Uterus (tissue), 4 donors: ENCODE measurements at places on chromosomes 4 and X. TPM values are rescaled to one million over a fixed set of nuclear protein-coding genes. Genes with fewer than 3 reads are reported as not detected.

DNA sequence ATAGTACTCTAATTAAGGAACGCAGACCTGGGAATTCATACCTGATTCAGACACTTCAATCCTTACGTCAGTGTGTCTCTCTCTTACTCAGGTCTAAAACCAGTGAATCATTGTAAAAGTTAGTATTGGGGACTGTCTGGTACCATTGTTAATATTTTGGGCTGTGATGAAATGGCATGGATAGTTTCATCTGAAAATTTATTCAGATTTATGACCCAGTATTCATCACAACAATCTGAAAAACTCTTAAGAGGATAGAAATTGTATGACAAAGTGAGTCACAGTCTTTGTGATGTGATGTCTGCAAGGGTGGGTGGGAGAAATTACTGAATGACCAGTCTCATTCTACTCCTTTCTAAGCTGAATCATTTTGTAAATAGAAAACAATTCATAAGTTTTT, 10.3 kb downstream of the FGF2 start:
- H3K4me3 ChIP-seq: no peak overlapping the region
- no peak overlapping the region for H3K27ac ChIP-seq
- no peak for DNase-seq
- no peaks in the 10 kb centered on the region for H3K36me3 ChIP-seq

- peak overlapping the region; percentile 85 for H3K27ac ChIP-seq
- H3K4me3 ChIP-seq: no peak overlapping the region
- no peaks in the 10 kb centered on the region for H3K36me3 ChIP-seq
- no peak for DNase-seq
- no peaks in the 10 kb centered on the region for H3K27me3 ChIP-seq
These were observed 65.5 kb upstream of the LAS1L start for GRCh38 chrX:65600106-65600505.

- no peaks in the 10 kb centered on the region for H3K4me1 ChIP-seq
- H3K27me3 ChIP-seq: no peaks in the 10 kb centered on the region
- H3K4me3 ChIP-seq: no peak overlapping the region
- H3K27ac ChIP-seq: no peak overlapping the region
- no peaks in the 10 kb centered on the region for H3K36me3 ChIP-seq
These were observed 72.0 kb upstream of the GPM6A start for GRCh38 chr4:175884048-175884447.

GRCh38 chr4:159015841-159016240, 87.0 kb upstream of the RAPGEF2 start:
- H3K36me3 ChIP-seq: no peaks in the 10 kb centered on the region
- H3K4me3 ChIP-seq: no peak overlapping the region
- no peak for DNase-seq
- no peaks in the 10 kb centered on the region for H3K4me1 ChIP-seq

GRCh38 chr4:176833400-176834175, 40.9 kb upstream of the VEGFC start:
- no peaks in the 10 kb centered on the region for H3K36me3 ChIP-seq
- no peak overlapping the region for H3K4me3 ChIP-seq
- no peak overlapping the region for H3K27ac ChIP-seq
- no peaks in the 10 kb centered on the region for H3K4me1 ChIP-seq
- H3K27me3 ChIP-seq: no peaks in the 10 kb centered on the region

- no peak overlapping the region for H3K4me3 ChIP-seq
- DNase-seq: no peak
- no peaks in the 10 kb centered on the region for H3K36me3 ChIP-seq
- no peaks in the 10 kb centered on the region for H3K4me1 ChIP-seq
These were observed 15.3 kb downstream of the TCEAL1 start for GRCh38 chrX:103644125-103644524.

- no peak overlapping the region for H3K4me3 ChIP-seq
- no peaks in the 10 kb centered on the region for H3K4me1 ChIP-seq
- H3K27ac ChIP-seq: no peak overlapping the region
- no peaks in the 10 kb centered on the region for H3K36me3 ChIP-seq
- no peaks in the 10 kb centered on the region for H3K27me3 ChIP-seq
- DNase-seq: no peak
These were observed 136.4 kb upstream of the GUCY1A1 start for GRCh38 chr4:155530290-155530689.

ZAR1 gene
- total RNA-seq: not detected
